ENCODE measurements at places on chromosomes 1 and 21. TPM values are rescaled to one million over a fixed set of nuclear protein-coding genes. Genes with fewer than 3 reads are reported as not detected.

SIM2 gene
- total RNA-seq = not detected

MARCKSL1 gene
- total RNA-seq = 356 TPM

EFNA3 gene
- 7.6 TPM for total RNA-seq

FAM177B gene
- not detected for total RNA-seq

FCRL3 gene
- total RNA-seq = not detected

TUFT1 gene
- total RNA-seq = 8.4 TPM

PRR9 gene
- total RNA-seq = not detected

SYCP1 gene
- not detected for total RNA-seq

RPE65 gene
- total RNA-seq = 0.16 TPM

DNA sequence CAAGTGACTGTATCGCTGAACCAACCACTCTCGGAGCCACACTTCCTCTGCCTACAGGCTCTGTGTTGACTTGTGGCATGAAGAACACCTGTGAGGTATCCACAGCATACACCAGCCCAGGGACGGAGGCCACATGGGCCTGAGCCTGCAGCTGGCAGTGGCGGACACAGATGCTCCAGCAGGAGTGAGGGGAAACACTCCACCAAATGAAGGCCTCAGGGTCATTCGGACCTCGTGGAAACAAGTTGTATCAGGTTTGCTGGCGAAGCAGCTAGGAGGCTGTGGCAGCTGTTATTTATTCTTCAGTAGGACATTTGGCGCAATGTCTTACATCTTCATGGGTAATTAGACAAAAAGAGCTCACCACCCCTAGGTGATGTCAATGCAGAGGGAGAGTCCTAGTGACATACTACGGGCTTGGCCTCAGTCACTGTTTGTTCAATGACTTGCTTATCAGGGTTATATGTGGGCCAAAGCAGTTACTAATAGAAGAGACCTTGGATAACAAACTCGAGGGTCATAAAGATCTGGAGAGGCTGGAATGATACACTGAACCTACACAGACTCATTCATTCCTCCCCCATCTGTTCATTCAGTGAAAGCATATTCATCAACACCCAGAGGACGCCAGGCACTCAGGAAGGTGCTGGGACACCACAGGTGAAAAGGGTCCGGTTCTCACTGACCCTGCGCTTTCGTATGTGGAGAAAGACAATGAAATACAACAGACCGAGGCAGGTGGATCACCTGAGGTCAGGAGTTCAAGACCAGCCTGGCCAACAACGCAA, 11.6 kb upstream of the ETS2 start:
- DNase-seq = no peak

DNA sequence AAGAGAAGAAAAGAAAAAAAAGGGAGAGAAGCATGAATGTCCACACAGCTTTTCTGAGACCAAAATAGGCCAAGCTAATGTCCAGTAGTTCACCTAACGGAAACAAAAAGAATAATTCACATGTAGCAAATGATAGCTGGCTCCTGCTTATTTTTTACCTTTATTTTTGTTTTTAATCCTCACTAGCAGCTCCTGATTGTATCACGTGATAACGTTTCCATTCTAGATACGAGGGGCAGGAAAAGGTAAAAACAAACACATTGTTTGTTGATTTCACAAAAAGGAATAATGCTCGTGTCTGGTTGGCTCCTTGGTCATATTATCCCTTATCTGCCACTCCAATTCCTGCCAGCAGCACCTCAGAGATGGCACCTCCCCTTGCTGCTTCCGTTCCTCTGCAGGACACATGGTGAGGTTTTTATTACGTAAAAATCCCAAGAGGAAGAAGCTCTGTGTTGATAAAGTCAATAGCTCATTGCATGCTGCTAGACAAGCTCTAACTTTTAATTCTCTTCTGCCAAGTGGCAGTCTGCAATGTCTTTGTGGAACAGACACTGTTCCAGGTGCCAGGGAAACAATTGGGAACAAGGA, 201.7 kb downstream of the CRB1 start:
- no peak for DNase-seq

GRCh38 chr1:171753685-171754352, 12.0 kb upstream of the VAMP4 start:
- no peak for DNase-seq

GRCh38 chr1:30903343-30904034, 5.1 kb downstream of the SDC3 start:
- no peak for DNase-seq

DNA sequence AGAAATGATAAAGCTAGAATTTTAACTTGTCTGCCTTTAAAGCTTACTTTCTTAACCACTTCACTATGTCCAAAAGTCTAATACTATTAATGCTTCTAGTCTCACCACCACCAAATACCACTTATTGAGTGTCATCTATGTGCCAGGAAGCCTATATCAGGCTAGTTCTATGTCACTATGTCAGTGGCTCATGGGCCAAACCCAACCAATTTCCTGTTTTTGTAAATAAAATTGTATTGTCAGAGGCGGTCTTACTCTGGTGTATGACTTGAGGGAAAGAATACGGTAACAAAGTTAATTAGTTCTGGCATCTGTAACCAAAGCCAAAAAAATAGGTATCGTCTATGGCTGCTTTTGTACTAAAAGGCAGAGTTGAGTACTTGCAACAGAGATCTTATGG, 14.8 kb downstream of the F5 start:
- no peak for DNase-seq

GRCh38 chr1:101388904-101389546, 152.2 kb downstream of the S1PR1 start:
- DNase-seq = no peak

DNA sequence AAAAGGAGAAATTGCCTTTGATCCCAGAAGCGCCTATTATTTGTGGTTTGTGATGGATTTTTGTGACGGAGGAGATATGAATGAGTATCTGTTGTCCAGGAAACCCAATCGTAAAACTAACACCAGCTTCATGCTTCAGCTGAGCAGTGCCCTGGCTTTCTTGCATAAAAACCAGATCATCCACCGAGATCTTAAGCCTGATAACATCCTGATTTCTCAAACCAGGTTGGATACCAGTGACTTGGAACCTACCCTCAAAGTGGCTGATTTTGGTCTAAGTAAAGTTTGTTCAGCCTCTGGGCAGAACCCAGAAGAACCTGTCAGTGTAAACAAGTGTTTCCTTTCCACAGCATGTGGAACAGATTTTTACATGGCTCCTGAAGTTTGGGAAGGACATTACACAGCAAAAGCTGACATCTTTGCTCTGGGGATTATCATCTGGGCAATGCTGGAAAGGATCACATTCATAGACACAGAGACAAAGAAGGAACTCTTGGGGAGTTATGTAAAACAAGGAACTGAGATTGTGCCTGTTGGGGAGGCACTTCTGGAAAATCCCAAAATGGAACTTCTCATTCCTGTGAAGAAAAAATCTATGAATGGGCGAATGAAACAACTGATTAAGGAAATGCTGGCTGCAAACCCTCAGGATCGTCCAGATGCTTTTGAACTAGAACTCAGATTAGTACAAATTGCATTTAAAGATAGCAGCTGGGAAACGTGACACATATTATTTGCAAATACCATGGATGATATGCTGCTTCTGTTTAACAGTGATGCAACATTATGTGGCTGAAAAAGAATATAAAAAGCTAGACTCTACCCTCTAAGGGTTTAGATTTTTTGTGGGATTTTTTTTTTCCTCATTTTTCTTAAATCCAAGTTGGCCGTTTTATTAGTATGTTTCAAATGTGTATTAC, 10.5 kb downstream of the PDIK1L start:
- DNase-seq = no peak

GRCh38 chr1:53186533-53186932, 10.1 kb upstream of the CPT2 start:
- no peak for DNase-seq

DNA sequence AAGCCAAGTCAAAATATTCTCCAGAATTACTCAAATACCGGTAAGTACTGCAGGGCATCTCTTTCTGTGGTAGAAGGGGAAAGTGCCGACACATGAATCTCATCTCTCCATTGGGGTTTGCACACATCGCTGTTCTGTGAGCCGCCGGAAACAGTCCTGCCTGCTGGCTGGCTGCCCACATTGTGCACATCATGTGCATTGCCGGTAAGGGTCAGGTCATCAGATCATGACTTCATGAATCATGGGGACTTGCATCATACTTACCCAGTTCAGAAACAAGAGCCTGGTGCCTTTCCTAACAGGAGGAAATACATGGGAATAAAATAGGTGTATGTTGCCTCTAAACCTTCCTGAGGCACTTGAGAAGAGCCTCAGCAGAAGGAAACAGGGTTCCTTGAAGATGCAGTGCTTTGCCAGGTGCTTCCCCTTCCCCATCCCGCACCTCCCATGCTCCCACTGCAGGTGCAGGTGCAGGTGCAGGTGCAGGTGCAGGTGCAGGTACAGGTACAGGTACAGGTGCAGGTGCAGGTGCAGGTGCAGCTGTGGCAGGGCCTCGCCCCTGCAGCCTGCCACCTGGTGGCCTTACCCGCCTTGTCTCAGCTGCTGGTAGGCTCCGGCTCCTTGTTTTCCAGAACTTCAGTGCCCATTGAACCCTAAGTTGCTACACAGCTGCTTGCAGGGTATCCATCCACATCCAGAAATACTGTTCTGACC, 26.5 kb downstream of the GPR137B start:
- DNase-seq = no peak

DNA sequence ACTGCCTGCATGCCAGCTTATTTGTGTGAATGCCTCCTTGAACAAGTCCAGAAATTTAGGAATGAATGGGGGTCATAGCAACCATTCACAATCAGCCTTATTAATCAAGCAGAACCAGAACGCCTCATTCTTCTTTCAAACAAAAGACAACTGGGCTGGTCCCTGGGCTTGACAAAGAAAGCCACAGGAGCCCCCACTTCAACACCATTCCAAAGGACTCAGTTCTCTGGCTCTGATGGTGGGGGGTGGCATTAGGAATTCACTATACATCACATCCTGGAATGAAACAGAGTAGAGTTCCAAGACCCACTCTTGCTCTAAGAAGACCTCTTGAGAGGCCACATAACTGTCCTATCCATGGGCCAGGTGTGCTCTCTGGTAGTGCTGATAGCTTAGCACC, 186.6 kb upstream of the ST6GALNAC5 start:
- DNase-seq = no peak

DNA sequence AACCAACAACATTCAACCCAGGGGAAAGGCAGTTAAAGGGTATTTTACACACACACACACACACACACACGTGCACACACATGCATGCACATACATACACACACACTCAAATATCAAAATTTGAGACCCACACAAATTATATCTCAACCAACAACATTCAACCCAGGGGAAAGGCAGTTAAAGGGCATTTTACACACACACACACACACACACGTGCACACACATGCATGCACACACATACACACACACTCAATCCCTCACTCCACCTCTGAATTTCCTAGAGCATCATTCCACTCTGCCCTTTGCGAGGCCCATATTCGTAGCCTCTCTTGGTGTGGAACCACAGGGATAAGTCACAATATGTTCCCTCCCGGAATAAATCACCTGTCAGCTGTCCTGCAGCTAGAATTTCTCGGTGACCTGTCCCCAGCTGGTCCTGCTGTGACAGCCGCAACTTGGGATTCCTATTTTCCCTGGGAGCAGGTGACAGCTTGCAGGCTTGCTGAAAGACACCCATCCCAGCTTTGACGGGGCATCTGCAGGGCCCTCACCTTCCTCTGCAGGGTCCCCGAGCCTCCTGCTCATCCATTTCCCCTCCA, 122.7 kb downstream of the PSMG1 start:
- no peak for DNase-seq

- no peak for DNase-seq
Measured at GRCh38 chr1:51203121-51203873, 32.8 kb upstream of the RNF11 start.

DNA sequence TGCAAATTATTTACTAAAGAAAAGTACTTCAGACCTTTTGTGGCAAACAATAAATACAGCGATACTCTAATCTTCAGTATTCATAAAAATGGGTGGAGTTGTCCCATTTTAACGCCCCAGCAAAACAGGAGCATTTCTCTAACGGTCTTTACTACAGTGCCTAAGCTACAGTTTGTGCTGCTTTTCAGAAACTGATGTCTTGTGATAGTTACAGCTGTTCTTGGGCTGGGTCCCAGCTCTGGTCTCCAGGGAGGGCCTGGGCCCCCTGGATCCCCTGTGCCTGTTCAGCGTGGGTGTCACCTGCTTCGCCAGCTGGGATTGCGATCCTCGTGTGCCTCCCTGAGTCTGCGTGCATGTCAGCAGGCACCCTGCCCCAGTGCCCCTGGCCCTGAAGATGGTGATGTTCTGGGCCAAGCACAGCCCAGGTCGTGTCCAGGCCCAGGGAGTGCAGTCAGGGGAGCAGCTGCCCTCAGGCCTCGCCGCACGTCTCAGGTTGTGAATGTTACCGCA, 64.0 kb upstream of the DIP2A start:
- DNase-seq = no peak

DNA sequence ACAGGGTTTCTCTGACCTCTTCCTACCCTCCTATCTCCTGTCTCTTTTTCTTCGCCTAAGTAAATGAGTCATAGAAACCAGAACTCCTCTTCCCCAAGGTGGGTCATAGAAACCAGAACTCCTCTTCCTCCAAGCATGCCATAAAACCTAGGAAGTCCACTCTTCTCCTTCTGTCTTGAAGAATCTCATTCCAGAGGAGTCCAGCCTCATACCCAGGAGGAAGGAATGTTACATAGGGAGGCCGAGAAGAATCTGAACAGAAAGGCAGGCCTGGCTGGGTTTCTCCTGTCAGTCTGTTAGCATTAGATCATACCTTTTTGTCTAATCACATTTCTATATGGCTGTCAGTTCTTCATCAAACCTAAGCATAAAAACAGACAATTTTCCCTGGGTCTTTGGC, 47.5 kb upstream of the WLS start:
- DNase-seq = no peak

- DNase-seq = peak; percentile 65
Measured at GRCh38 chr1:6603238-6603914, 707 bp upstream of the KLHL21 start.

GRCh38 chr1:159958719-159959380, 4.8 kb upstream of the SLAMF9 start:
- DNase-seq = no peak

DNA sequence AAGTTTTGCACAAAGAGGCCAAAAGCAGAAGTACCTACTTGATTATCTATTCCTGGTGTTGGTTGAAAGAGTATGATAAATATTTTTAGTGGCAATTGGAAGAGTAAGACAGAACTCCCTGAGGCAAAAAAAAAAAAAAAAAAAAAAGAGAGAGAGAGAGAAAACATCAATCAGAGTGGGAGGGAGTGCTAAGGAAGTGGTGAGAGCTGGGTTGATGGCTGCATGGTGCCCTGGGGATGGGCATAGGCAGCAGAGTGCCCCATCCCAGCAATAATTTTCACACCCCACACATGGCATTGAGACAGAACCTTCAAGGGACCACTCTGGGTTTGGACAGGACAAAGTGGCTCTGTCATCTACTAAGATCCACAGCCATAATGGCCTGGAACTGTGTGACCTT, 59.4 kb upstream of the FAM20B start:
- DNase-seq = no peak

GRCh38 chr1:71422221-71422620, 341.4 kb upstream of the ZRANB2 start:
- no peak for DNase-seq

- DNase-seq = no peak
Measured at GRCh38 chr1:169266133-169266532, 101.5 kb downstream of the NME7 start.

- DNase-seq = no peak
Measured at GRCh38 chr21:25913479-25913878, 178.7 kb downstream of the GABPA start.

GRCh38 chr1:118335331-118335732, 150.3 kb upstream of the SPAG17 start:
- DNase-seq = no peak

All from occipital lobe (tissue), 3 donors.